Dermis lymphatic vessel endothelial cell (primary cell): ENCODE measurements at places on chromosomes 3 and 15. TPM values are rescaled to one million over a fixed set of nuclear protein-coding genes. Genes with fewer than 3 reads are reported as not detected.

The PLSCR5 gene
- total RNA-seq = not detected in 2 replicates

The ISLR gene
- 0.11 and 0.17 TPM in 2 replicates for total RNA-seq

The CTXN2 gene
- not detected in 2 replicates for total RNA-seq

The GOLGA6L10 gene
- 0.22 and 0.60 TPM in 2 replicates for total RNA-seq

The TRH gene
- not detected in 2 replicates for total RNA-seq
